CD8-positive, alpha-beta T cell (primary cell): ENCODE measurements at places on chromosomes 3 and 15. TPM values are rescaled to one million over a fixed set of nuclear protein-coding genes. Genes with fewer than 3 reads are reported as not detected.

- no peak for DNase-seq
Observed at GRCh38 chr15:97081666-97082226, 751.2 kb downstream of the NR2F2 start.

- DNase-seq = no peak
Observed at GRCh38 chr3:30455840-30456239, 150.6 kb upstream of the TGFBR2 start.

GRCh38 chr3:115685097-115685496, 61.8 kb downstream of the GAP43 start:
- DNase-seq = no peak

CHDH gene
- total RNA-seq = not detected

- no peak for DNase-seq
Observed at GRCh38 chr3:100110162-100110561, 4.1 kb downstream of the FILIP1L start.

DNA sequence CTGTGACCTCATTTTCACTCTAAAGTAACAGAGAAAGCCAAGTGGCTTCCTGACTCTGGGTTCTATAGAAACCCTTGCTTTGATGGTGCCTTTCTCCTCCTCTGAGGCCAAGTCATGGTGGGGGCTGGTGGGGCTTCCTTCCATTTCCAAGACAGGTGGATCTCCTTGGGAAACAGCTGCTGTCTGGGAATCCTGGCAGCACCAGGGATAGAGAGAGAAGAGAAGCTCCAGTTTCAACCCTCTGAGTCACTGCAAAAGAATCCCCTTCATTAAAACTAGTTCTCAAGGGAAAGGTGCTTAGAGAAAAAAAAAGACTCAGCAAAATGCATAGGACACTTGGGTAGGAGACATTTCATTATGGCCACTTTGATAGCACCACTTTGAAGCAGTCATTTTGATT, 614.4 kb downstream of the FHIT start:
- no peak for DNase-seq

DNA sequence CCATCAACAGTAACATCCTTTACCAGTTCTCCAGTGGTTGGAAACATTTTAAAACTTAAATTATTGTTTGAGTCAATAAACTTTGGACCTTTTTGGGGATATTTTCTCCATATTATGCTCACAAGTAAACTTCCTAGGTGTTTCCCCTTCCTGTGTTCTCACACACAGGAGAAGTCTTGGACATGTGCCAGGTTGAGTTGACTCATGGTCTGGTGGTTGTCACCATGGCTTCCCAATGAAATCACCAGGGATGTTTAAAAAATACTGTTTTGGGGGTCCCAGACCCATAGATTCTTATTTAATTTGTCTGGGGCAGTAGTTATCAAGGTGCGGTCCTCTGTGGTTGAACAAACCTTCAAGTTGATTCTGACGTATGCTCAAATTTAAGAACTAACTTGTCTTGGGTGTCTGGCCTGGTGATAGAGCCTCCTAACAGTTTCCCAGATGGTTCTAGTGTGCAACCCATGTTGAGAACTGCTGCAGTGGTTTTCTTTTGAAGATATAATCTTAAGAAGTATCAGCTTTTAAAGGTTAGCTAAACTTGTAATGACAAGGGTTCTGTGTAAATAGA, 291.8 kb downstream of the EDEM1 start:
- DNase-seq = no peak

- no peak for DNase-seq
Observed at GRCh38 chr3:73451301-73451944, 173.3 kb downstream of the PDZRN3 start.

DNA sequence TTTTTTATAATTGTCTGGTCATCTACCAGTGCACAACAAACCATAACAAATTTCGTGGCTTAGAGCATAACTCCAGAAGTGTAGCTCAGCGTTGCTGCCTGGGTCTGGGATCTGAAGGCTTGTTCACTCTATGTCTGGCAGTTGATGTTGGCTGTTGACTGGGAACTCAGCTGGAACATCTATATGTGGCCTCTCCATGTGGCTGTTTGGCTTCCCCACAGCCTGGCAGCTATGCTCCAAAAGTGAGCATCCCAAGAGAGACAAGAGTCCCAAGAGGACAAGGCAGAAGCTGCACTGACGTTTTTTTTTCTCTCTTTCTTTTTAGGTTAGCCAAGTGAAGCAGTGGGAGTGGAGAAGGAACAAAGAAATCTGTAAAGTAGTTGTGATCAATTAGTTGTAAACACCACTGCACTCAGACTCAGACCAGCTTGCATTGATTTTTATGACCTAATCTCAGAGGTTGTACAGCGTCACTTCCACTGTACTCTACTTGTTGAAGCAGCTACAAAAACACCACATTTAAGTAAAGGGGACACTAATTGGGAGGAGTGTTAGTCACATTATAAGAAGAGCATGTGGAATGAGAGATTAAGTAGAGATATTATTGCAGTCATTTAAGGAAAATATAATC, 2.5 kb upstream of the GPR176 start:
- DNase-seq = no peak

BBS4 gene
- total RNA-seq = 8.8 TPM

GRCh38 chr3:189229196-189229828, 57.5 kb downstream of the TPRG1 start:
- no peak for DNase-seq

DNA sequence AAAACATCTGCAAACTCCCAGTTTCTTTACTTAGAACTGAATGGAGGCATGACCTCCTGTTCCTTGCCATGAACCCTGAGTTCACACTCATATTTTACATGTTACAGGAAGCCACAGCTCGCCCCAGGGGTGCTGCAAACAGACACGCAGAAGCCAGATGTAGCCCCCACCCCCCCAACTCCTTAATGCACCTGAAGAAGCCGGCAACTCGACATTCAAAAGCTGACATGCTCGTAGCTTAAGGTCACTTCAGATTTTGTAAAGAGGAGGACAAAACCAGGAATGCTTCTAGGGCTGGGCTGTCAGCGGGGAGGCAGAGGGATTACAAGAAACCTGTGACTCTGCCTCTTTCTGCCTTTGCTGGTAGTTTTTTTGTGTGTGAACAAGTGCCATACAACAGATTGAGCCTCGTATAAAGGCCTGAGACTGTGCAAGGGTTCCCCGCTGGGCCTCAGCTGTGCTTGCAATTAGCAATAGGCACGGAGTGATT, 42.0 kb upstream of the FEZF2 start:
- DNase-seq = no peak

GRCh38 chr3:23713641-23714040, 92.1 kb upstream of the UBE2E1 start:
- DNase-seq = no peak

GRCh38 chr3:101825904-101826445, 23.3 kb upstream of the NFKBIZ start:
- no peak for DNase-seq

A4GNT gene
- total RNA-seq = not detected

GPX1 gene
- total RNA-seq = 24.4 TPM

DNA sequence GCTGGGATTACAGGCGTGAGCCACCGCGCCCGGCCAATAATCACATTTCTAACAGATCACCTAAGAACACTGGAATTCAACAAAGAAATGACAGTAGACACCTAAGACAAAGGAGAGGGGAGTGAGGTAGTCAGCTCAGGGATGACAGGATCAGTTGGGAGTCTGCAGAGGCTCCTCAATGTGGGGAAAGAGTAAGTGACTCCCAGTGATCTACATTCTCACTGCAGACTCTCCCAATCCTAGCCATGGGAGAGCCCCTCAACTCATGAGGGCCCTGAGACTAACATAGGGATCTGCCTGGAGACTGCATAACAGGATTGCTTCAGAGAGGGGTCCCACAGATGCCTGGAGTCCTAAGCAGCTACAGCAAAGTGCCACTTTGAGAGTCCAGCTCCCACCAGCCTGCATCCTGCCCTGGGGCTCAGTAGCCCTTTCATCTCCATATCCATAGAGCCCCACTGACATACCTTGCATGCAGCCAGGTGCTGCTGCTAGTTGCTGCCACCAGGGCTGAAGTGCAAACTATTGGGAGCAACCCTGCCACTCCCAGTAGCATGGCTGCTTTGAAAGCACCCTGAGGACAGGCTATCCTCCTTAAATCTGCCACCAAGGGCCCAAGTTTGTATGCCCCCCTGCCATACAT, 21.8 kb upstream of the PFN2 start:
- no peak for DNase-seq

GLDN gene
- total RNA-seq = not detected

SV2B gene
- not detected for total RNA-seq

GATM gene
- total RNA-seq = 0.87 TPM

DNAH12 gene
- 0.08 TPM for total RNA-seq

TRPM1 gene
- total RNA-seq = not detected

GOLGA8Q gene
- not detected for total RNA-seq

NECTIN3 gene
- total RNA-seq = 7.6 TPM
